Natural killer cell (primary cell): ENCODE measurements at places on chromosomes 3 and 15. TPM values are rescaled to one million over a fixed set of nuclear protein-coding genes. Genes with fewer than 3 reads are reported as not detected.

ARGFX gene
- not detected for total RNA-seq

KCNMB2 gene
- not detected for total RNA-seq

CXCR6 gene
- 0.95 TPM for total RNA-seq

IL5RA gene
- total RNA-seq = 0.34 TPM

SLC35G2 gene
- not detected for total RNA-seq

RMDN3 gene
- 82.3 TPM for total RNA-seq

GRAMD1C gene
- 3.6 TPM for total RNA-seq

CCDC32 gene
- 43.7 TPM for total RNA-seq

MUC4 gene
- total RNA-seq = 1.7 TPM

EFCC1 gene
- not detected for total RNA-seq

CD200R1 gene
- 0.38 TPM for total RNA-seq

MOBP gene
- not detected for total RNA-seq

HHLA2 gene
- total RNA-seq = not detected

SLC26A6 gene
- 32.3 TPM for total RNA-seq

OR5K2 gene
- total RNA-seq = not detected
